ENCODE measurements at places on chromosomes 5 and 9.

- DNase-seq, result peak; percentile 23
Observed at GRCh38 chr9:83583151-83584014, 39.6 kb upstream of the IDNK start.

DNA sequence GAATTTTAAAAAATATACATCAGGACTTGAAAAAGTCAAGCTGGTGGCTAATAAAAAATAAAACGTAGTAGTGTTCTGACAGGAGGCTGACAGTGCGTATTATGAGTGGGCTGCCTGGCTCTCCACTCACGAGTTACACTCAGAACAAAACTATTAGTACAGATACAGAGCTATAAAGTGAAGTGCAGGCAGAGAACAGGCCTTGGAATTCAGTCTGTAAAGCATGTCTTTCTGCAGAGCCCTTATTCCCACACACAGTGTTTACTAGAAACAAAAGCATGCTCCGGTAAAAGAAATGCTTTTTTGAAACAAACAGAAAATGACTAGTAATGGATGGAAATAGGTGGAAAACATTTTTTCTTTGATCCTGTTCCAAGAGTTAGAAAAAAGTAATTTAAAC is 334.7 kb downstream of the DIRAS2 start:
- DNase-seq, result no peak

- DNase-seq, result no peak
Observed at GRCh38 chr5:21649969-21650368, 1203.2 kb downstream of the CDH12 start.

DNA sequence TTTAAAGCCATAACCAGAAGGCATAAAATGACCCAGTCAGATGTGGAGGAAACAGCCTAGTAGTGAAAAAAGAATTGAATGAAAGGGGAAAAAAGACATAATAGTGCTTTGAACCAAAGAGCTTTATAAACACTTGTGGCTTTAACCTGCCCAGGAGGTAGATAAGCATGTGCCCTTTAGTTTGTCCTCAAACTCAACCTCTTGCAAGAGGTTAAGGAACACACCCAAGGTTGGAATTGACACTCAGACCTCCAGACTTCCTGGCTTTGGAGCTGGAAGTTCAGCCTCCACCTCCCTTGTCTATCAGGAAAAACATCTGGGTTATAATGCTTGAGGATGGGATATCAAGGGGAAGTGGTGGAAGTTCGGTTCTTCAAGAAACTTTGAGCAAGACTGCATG is 16.3 kb downstream of the NDUFA8 start:
- no peak for DNase-seq

GRCh38 chr5:139413963-139414362 is 10.1 kb upstream of the SPATA24 start:
- DNase-seq, result no peak

- DNase-seq, result no peak
Observed at GRCh38 chr9:7313389-7313788, 486.2 kb downstream of the DMAC1 start.

DNA sequence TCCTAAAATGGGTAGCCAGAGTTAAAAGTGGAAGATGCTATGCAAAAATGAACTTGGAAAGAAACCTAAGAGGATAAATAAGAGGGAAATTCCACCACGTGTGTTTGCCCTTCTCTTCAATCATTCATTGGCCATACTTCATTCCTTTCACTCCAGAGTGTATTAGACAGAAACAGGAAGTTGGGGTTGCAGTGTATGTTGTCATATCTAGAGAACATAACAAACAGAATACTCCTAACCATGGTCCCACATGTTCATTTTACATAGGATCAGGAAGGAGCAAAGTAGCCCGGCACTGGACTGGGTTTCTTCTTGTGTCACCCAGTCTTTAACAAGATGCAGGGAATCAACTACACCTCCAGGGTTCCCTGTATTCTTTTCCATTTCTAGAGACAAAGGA is 7.6 kb upstream of the GPBP1 start:
- DNase-seq, result no peak

GRCh38 chr5:56264417-56265025 is 31.4 kb upstream of the ANKRD55 start:
- peak; percentile 20 for DNase-seq

DNA sequence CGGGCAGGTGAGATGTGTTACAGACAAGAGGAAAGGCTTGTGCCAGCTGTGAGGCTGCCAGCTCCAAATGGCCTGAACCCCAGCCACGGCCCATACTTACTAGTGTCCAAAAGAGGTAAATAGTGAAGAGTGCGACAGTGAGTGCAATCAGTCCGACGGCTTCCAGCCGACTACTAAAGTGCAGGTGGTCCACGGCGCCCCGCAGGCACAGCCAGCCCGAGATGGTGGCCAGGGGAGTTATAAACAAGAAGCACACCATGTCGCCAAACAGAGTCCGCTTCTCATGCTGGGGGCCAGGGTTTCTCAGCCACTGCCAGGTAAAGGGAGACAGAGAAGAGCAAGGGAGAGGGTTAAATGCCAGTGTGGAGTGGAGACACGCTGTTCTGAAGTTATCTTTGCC is 101.1 kb downstream of the LMNB1 start:
- no peak for DNase-seq

DNA sequence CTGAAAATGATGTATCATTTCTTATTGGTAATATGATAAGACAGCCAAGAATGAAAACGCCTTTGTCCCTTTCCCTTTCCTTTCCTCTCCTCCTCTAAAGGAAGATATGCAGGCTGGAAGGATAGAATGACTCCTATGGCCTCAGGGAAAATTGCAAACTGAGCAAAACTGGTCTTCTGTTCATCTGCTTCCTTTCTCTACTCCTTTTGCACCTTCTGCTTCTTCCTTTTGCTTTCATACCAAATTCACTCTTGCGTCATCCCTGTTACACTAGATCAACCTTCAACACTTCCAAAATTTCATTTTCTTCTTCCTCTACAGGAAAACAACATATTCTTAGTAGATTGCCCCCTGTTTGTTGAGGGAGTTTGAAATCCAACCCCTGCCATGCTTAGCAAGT is 234.1 kb downstream of the ADAMTS6 start:
- no peak for DNase-seq

DNA sequence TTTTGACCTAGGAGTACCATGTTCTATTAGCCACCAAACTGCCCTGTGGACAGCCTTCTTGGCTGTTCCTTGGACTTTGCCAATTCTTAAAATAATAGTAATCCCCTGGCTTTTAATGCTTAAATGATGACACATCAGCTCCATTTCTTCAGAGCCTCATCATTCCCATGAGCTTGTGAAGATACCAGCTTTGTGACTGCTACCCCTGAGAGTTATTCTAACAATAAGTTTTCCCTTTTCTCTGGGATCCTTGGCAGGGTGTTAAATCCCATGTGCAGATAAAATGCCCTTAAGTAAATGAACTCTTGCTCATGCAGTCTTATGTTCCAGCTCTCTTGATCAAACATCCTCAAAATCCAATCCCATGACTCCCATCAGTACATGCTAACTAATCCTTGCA is 415.3 kb downstream of the CETN3 start:
- DNase-seq, result no peak

- DNase-seq, result no peak
Observed at GRCh38 chr5:127296321-127296720, 5.7 kb downstream of the MEGF10 start.

DNA sequence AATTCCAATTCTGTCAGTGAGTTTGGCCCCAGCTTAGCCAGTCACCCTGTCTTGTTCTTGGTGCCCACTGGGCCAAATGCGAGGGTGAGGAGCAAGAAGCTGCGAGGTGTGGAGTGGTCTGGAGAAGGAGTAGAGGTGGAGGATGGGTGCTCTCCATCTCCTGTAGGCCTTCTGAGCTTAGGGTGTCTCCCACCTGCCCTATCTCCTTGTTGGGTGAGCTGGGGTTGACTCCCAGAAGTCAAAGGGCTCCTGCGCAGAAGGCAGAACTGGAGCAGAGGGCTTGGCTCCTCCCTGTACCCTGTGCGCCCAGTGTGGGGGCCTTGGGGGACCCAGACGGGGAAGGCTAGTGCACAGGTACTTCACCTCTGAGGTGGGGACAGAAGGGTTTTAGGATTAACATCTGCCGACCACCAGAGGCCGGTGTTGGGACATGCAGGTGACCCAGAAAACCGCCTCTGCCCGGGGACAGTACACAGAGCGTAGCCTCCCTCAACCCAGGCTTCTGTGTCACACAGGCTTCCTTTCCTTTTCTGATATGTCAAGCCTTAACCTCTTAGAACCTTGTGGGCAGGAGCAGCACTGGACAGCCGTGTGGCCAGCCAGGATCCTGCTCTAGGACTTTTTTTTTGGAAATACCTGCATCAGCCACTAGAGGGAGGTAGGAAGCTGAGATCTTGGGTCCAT is 16.9 kb downstream of the IL5 start:
- DNase-seq, result peak; percentile 64

- DNase-seq, result no peak
Observed at GRCh38 chr5:37966291-37966690, 126.5 kb upstream of the GDNF start.

- no peak for DNase-seq
Observed at GRCh38 chr5:133797167-133797566, 171.3 kb downstream of the C5orf15 start.

DNA sequence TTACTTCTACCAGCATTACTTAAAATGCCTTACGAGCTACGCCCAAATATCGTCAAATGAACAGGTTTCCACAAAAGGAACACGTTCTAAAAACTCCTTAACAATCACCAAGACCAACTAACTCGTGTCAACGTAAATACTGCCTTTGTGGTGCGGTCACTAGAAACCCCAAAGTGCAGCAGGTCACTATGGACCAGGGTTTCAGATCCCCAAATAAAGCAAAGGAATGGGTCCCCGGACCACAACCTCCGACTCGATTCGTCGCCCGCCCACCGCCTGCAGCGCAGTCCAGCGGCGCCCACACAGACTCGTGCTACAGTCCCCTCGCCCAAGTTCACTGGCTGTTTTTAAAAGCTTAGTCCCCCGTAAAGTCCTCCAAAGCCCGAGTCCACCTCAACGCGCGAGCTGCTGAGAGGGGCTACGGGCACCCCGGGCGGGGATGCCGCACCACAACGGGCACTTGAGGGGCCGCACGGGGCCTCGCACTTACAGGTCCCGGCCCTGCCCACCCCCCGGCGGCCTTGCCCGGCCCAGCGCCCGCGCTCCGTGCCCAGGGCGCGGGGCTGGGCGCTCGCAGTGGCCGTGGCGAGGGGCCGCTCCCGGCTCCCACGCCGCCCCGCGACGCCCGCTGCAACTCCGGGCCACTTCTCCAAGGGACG is 1.1 kb downstream of the NFIB start:
- no peak for DNase-seq

- no peak for DNase-seq
Observed at GRCh38 chr5:133927300-133928180, 40.9 kb downstream of the C5orf15 start.

DNA sequence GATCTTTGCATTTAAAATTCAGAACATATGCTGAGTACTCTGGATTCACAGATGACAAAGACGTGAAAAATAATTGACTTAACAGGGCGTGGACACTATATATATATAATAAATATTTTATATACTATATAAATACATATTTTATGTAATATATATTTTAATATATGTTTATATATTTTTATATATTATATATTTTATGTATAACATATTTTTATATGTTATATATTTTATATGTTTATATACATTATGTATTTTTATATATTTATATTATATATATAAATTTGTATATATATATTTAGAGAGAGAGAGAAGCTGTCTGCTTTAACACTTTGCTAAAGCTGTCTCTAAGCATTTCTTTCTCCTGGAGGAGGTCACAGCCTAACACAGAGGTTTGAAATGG is 113.1 kb downstream of the INIP start:
- no peak for DNase-seq

GRCh38 chr5:97231025-97231636 is 48.1 kb upstream of the RIOK2 start:
- no peak for DNase-seq

DNA sequence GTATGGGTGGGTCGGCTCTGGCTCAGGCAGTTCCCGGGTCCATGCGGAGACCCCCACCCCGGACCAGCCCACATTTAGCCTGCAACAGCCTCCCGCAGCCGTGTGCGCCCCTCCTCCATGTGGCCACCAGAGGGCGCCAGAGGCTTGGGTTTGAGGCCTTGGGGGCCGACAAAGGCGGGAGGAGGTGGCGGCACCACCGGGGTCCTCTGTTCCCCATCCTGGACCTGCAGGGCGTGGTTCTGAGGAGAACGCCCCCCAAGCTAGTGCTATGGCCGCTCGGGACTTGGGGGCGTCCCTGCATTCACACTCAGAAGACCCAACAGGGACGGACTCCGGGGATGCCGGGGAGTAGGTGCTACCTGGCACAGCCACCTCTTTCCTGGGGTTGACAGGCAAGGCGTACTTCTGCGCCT is 16.5 kb downstream of the ASS1 start:
- DNase-seq, result peak; percentile 82

GRCh38 chr9:112278152-112278551 is 55.3 kb downstream of the PTBP3 start:
- no peak for DNase-seq

DNA sequence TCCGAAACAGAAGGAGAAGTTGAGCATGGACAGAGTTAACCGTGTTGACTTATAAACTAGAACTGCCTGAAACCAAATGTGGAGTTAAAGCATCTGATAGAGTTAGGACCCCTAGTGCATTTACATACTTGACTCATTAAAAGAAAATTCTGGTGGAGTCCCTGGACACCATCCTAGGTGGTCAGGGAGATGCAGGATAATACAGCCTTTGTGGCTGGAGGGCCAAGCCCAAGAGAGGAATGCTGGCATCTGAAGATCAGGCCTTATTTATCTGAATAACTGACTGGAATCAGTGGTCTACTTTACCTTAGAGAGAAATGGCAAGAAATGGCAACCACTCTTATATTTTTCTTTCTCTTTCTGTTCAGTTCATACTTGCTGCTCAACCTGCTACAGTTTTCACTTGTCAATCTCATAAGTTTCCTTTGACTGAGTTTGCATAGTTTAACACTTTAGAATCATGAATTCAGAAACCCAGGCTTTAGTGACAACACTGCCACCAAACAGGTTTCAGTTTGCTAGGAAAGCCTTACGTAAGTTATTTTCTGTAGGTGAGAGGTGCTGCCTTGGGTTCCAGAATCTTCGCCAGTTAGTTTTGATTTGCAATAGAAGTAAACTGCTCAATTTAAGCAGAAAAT is 10.2 kb downstream of the CMYA5 start:
- DNase-seq, result no peak

DNA sequence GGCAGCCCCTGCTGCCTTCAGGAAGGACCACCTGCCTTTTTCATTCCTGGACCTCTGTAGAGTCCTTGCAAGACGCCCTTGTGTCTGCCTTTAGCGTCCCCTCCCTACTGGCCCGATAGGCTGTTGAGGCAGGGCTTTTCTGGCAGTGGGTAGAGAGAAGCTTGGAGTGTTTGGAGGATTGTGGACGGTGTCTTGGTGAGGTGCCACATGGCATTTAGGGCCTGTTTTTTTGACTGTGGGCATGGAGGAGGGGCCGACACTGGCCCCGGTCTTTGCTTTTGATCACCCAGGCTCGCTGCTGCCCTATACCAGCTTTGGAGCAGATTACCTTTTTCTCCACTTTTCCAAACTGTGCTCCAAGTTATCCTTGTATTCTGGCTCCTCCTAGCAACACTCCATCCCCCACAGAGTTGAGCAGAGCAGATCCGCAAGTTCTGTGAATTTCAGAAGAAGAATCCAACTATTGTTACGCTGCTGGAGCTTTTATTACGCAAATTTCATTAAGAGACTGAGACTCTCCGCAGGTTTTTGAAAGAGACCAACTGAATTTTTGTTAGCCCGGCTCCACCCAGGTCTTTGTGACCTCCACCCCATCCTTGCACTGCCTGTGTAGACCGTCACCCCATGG is 34.8 kb upstream of the PRDM12 start:
- no peak for DNase-seq

- no peak for DNase-seq
Observed at GRCh38 chr5:66808663-66809062, 212.5 kb downstream of the MAST4 start.

All from memory B cell (primary cell).